ENCODE measurements at places on chromosomes 12 and 14.

GRCh38 chr12:80470403-80470802, 26.4 kb downstream of the PTPRQ start:
- no peak for DNase-seq

DNA sequence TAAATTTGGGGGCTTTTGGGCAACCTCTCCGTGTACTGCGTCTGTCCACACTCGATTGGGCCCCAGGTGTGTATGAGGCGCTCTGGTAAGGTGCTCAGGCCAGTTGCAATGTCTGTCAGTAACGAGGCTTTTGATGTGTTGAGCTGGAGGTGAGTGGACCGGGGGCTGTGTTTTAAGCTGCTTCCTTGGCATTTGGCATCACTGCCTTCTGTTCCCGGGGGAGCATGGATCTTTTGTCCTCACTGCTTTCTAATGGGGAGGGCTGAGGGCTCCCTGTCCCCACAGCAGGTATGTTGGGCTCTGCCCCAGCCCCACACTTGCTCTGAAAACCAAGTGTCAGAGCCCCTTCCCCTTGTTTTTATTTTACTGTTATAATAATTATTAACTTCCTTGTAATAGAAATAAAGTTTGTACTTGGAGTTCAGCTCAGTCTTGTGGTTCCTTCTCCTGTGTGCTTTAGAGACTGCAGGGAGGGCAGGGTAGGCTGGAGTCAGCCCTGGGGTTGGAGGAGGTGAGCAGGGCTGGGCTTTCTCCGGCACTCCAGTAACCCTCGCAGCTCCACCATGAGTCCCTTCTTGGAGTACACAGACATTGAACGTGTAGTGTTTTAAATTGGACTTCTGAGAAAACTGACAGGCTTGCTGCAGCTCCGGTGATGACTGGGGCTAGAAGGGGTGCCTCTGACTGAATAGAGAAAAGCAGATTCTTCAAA, 28.0 kb downstream of the TRAFD1 start:
- DNase-seq: no peak

GRCh38 chr12:109736552-109737108, 23.0 kb downstream of the FAM222A start:
- no peak for DNase-seq

GRCh38 chr14:63393012-63393411, 74.3 kb upstream of the GPHB5 start:
- no peak for DNase-seq

DNA sequence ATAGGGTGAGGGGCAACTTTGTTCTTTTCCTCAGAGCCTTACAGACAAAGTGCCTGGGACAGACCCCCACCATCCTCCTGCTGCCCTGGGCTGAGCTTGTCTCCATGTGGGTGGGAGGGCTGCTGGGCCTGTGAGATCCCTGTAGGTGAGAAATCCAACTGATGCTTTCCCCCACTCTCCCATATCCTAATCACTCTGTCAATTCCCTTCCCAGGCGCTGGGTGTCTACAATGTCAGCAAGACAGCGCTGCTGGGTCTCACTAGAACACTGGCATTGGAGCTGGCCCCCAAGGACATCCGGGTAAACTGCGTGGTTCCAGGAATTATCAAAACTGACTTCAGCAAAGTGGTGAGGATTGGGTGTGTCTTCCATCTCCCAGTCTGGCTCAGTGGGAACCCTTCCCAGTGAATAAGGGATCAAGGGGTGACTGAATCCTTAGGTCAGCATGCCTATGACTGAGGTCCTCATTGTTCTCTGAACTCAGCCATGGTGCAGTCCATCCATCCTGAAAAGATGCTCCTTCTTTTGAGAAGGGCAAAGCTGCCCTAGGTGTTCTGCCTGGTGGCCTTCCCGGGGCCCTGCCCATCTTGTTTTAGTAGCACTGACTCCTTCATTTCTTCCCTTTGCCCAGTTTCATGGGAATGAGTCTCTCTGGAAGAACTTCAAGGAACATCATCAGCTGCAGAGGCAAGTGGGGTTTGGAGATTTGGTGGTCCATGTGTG, 8.2 kb downstream of the DHRS2 start:
- DNase-seq: no peak

DNA sequence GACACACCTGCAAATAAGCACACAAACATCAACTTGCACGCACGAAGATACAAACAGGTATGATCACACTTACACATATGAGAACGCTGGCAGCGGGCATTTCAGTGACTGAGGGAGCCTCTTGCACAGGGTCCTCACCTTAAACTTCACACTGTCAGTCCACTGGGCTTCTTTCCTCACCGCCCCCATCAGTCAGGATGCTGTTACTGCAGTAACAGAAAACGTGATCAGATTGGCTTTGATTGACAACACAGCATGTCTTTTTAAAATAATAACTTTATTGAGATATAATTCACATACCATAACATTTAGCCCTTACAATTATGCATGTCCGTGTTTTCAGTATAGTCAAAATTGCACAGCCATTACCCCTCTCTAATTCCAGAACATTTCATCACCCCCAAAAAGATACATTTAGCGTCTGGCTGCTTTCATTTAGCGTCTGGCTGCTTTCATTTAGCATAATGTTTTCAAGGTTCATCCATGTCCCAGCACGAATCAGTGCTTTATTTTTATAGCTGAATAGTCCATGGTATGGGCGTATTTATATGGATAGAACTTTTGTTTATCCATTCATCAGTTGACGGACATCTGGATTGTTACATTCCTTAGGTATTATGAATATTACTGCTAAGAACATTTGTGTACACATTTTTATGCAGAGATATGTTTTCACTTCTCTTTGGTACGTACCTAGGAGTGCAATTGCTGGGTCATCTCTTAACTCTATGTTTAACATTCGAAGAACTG, 8.4 kb downstream of the CCDC197 start:
- no peak for DNase-seq

DNA sequence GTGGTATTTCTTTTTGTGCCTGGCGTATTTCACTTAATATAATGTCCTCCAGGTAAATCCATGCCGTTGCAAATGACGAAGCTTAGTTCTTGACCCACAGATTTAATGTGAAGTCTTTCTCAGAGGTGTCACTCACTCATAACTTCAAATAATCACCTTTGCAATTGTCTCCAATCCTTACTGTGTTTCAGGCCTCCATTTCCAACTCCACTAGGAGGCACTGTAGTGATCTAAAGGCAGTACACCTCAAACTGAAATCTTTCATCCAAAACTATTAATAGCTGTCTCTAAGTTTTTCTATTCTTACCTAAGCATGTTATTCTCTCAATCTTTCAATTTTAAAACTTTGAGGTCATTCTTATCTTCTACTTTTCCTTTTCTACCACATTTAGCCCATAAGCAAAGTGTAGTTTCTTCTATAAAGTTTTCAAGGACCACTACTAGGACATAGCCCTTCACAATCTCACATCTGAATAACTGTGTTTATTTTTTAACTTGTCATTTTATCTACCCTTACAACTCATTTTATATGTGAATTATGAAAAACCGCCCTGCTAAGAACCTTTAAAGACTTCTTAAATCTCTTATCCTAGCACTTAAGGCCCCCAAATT, 25.5 kb upstream of the FBXO34 start:
- DNase-seq: no peak

DNA sequence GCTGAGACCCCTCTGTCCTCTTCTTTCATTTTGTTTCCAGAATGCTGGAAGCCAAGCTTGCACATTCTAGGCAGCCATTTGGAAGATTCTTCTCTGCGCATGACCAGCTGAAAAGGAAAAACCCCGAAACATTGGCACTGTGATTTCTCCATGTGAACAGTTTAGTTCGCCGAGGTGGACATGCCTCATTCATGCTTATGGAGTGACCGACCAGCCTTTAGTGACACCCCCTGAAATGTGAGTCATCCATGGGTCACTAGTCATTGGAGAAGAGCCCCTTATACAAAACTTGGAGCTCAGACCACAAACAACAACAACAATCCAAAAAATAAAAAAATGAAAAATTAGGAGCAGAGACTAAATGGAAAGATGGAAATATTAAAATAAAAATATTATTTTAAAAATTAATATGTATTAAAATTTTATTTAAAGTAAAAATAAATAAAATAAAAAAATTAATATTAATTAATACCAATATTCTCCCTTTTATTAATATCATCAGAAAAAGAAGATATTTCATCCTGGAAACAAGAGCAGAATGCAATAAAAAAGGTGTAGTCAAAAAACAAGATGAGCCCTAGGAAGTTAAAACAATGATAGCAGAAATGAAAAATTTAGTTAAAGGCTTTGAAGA, 9.5 kb upstream of the KRT7 start:
- no peak for DNase-seq

DNA sequence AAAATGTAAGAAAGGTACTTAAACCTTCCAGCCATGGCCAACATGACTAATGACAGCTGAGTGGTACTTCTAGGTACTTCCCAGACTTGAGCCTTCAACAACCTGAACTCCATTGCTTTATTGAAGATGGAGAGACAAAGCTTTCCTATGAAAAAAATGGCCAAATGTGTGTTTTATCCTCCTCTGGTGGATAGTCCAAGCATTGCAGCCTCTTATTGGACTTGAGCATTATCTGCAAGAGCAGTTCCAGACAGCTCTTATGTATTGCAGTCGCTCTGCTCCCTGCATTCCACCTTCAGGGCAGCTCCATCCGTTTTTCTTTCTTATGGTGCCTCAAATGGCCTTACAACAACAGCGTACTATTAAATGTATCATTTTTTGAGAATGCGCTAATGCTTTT, 588.2 kb downstream of the NRXN3 start:
- DNase-seq: no peak

DNA sequence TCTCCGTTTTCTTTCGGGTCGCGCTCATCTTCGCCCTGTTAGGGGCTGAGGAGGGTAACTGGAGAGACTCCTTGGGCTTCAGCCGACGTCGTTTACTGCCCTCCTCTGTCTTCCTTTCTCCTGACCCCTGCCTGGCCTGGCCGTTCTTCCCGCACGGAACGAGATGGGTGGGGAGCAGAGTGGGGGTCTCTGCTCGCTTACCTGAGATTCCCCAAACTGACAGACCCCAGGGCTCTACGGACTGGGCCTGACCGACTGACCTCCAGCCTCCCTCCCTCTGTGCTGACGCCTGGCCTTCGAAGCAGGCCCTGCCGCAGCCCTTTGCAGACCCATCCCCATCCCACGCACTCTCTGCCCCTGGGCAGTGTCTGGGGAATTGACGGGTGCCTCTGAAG, 439 bp downstream of the GOLGA5 start:
- no peak for DNase-seq

DNA sequence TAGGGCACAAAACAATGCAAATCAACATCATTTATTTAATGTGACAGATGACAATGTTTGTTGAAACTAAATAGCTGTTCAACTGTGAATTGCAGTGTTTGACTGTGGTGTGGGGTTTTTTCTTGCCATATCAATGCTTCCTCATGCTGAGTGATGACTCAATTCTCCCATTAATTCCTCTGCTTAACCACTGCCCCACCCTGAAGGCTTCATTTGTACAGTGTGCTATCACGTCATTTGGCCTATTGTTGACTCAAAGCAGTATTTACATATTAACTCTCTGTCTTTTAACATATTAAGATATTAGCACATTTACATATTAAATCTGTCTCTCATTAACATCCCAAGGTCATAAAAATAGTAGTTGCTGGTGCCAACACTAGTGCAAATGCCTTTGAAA, 164.8 kb upstream of the NRXN3 start:
- DNase-seq: no peak

GRCh38 chr12:88243982-88244381, 101.9 kb downstream of the TMTC3 start:
- no peak for DNase-seq

DNA sequence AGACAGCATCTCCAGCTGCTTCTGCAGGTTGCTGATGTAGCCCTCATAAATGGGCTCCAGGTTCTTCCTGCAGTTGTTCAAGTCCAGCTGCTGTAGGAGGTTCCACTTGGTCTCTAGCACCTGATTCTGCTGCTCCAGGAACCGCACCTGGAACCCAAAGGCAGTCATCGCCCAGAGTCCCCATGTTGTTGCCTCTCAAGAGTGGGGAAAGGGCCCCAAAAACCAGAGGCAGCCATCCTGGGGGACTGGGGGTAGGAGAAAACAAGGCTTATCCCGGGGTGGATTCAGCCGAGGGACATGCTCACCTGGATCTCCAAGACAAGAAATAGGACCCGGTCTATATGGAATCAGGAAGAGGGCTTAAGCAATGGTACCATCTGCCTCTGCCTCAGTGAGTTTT, 2.3 kb downstream of the KRT72 start:
- DNase-seq: no peak

DNA sequence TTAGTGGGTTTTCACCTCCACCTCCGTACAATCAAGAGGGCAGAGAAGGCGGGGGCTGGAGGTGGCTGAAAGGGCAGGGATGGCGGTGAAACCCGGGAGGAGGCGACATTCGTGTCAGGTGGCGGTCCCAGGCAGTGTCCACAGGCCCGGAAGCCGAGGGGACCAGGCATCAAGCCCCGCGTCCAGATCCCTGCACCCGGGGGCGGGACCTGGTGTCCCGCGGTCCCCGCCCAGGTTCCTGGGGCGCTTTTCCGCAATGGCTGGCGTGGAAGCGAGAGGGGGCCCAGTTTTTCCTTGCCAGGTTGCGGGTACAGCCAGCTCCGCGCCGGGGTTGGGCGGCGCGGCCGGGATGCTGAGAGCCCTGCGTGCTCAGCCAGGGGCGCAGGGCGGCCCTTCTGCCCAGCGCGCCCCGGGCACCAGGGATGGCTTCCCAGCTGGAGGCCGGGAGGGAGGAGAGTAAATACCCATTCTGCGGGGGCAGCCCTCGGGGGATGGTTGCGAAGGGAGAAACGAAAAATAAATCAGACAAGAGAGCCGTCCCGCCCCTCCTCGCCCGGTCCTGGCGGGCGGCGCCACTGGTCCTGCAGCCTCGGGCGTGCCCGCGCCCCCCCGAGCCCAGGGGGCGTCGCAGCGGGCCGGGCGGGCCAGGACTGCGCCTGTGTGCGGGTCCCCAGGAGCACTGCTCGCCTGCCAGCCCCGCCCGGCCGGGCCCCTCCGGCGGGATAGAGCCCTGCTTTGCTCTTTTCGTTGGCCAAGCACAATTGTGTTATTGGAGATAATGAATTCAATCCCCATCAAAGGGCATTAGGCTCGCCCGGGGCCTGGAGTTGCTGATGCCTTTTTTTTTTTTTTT, 11.5 kb downstream of the FOXA1 start:
- DNase-seq: no peak

DNA sequence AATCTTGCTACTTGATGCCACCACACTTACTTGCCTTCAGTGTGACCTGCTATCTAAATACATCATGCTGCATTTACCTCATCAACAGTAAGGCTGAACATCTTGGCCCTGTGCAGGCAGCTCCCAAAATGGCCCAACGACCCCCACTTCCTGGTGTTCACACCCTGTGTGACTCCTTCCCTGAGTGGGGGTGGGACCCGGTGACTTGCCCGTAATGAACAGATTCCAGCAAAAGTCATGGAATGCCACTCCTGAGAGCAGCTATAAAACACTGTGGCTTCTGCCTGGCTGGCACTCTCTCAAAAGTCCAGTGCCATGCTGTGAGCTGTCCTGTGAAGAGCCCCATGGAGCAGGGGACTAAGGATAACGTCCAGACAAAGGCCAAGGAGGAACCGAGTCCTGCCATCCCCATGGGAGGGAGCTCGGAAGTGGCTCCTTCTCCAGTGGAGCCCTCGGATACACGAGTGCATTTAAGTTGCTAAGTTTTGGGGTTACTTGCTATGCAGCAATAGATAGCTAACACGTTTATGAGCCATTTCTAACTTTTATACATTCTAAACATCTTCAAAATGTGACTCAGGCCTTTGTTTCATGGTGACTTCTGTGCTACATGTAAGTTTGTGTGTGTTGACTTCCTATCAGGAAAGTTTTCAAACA, 33.0 kb downstream of the P2RX2 start:
- DNase-seq: no peak

GRCh38 chr14:68263563-68264259, 444.1 kb downstream of the RAD51B start:
- DNase-seq: no peak
